ENCODE measurements at places on chromosomes 3 and 15.

- DNase-seq: no peak
Measured at GRCh38 chr3:31022716-31023115, 128.3 kb upstream of the GADL1 start.

DNA sequence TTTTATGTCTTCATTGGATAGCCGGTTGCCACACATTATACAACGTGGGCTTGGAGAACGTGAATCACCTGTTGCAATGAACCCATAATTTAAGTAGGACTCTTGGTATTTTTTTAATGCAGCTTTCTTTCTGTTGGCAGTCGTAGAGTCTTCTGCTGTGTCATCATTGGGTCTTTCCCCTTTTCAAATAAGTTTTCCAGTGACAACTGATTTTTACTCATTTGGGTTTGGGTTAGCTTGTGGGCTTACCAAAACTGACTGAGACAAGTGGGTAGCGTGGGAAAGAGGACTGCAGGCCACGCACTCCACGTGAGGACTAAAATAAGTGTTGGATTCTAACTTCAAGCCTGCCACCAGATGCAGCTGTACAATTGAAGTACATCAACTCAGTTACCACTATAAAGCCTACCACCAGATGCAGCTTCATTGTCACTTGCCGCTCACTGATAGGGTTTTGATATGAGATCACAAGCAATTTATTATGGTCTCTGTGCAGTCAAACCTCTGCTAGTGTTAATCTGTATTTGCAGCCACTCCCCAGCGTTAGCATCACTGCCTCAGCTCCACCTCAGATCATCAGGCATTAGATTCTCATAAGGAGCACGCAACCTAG, 6.4 kb upstream of the CAPN7 start:
- DNase-seq: no peak

- DNase-seq: no peak
Measured at GRCh38 chr15:36666228-36666905, 86.9 kb downstream of the CDIN1 start.

DNA sequence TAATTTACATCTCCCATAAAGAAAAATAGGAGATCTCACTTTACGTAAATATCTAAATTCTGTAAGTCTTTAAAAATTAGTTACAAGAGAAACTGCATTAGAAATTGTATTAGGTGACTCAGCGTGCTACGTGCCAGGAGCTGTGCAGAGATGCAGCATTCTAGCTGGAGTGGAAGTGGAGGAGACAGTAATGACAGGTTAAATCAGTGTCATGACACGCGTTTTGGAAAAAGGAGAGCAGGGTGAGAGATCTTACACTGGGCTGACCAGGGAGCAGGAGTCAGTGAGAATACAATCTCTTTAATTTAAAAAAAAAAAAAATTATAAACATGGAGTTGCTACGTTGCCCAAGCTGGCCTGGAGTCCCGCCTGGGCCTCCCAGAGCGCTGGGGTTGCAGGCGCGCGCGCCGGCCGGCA, 635 bp downstream of the TUBGCP5 start:
- no peak for DNase-seq

DNA sequence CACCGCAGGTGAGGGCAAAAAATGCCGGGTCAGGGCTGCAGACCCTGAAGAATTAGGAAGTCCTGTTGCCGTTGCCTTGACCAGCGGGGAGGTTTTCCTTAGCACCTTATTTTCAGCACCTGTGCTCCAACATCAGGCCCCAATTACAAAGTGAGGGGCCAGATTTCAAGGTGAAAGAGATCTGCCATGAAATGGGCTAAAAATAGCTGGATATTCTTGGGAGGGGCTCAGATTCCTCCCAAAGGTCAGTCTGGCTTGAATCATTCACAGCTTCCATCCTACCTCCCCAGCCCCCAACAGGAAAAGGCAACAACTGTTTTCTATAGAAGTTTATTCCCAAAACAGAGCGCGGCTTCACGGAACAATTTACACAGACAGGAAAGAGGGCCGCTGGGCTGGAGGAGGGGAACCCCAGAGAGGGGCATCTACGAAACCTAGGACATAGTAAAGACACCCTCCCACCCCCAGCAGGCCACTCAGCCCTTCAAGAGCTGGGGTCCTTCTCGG, 941 bp upstream of the SLC26A6 start:
- no peak for DNase-seq

GRCh38 chr3:43503067-43503728, 118.6 kb downstream of the ANO10 start:
- DNase-seq: no peak

- no peak for DNase-seq
Measured at GRCh38 chr15:22866079-22866478, 27.6 kb downstream of the NIPA2 start.

DNA sequence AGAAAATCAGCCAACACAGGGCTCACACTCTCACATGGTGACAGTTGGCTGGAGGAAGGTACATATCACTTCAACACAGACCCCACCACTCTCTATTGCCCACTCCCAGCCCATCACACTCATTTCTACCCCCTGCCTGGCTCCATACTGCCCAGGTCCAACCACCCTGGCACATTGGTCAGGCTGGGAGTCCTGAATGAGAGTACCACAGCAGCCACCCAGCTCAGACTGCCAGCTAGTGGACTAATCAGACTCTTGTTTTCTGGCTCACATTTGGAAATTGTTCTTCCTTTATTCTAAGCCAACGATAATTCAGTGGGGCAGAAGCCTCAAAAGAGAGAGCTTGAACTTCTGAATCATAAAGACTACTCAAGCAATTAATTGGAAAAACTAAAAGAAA, 20.0 kb downstream of the MRPL46 start:
- no peak for DNase-seq

- no peak for DNase-seq
Measured at GRCh38 chr3:86711634-86712033, 279.3 kb downstream of the VGLL3 start.

DNA sequence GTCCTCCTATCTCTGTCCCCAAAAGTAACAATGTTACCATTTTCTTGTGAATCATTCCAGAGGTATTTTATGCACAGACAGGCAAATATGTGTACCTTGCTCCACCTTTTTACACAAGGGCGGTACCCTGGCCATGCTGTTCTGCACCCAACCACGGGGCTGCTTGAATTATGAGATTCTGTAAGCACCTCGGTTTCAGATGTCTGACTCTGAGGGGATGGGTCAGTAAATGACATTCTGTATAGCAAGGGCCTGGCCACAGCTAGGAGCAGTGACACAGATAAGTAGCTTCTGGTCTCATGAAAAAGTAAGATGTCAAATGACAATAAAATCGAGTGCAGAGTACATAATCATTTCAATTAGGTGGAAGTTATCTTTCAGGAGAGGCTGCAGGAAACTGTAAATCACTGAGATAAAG, 30.4 kb upstream of the FLNB start:
- DNase-seq: no peak

- no peak for DNase-seq
Measured at GRCh38 chr3:141076797-141077571, 25.8 kb downstream of the SPSB4 start.

DNA sequence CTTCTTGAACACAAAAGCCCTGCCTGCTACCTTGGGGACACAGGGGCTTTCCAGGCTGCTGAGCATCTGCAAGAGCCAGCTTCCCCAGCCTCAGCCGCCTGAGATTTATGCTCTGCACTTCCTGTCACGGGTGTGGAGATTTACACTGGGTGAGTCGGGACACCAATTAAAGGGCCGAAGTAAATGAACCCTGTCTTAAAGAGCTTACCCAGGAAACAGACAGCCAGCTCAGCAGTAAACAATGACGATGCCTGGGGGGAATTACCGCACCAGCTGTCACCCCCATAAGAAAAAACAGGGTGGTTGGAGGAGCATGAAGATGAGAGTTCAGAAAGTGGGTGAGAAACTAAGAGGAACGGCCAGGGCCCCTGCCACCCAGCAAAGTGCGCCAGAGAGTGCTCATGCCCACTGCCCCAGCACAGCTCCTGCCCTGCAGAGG, 37.5 kb upstream of the IQSEC1 start:
- no peak for DNase-seq

DNA sequence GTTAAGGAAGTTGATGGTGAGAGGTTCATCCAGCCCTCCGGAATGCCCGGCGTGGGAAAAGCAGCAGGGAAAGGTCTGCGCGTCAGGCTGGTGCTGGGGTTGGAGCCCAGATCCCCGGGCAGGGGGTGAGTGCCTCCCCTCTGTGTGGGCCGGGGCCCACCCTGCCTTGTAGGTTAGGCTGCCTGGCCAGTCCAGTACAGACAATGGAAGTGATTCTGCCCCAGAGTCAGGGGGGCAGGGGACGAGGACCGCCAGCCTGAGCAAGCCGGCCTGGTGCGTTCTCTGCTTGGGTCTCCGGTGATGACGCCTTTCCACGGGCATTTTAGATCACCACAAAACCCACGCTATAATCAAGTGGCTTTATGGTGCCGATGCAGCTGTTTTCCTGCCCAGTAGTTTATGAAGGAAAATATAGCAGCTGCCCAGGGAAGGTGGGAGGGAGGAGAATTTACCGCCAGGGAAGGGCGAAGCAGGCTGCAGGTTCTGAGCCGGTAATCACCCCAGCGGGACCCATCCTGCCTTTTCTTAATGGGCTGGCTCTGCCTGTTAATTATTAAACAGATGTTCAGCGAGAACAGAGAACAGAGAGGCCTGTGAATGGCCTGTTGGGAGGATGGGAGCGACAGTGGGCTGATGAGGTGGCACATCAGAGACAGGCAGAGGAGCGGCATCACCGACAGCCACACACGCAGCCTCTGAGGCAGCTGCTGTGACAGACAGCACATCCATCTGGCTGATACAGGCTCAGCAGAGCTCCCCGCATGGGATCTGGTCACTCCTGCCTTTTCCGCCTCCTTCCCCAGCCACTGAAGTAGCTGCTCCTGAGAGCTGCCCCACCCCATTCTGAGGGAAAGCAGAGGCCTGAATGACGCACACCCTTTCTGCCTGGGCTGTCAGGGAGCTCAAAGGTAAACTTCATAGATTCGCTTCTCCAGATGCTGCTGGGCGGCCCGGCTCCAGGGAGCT, 35.2 kb downstream of the BDH1 start:
- DNase-seq: no peak

DNA sequence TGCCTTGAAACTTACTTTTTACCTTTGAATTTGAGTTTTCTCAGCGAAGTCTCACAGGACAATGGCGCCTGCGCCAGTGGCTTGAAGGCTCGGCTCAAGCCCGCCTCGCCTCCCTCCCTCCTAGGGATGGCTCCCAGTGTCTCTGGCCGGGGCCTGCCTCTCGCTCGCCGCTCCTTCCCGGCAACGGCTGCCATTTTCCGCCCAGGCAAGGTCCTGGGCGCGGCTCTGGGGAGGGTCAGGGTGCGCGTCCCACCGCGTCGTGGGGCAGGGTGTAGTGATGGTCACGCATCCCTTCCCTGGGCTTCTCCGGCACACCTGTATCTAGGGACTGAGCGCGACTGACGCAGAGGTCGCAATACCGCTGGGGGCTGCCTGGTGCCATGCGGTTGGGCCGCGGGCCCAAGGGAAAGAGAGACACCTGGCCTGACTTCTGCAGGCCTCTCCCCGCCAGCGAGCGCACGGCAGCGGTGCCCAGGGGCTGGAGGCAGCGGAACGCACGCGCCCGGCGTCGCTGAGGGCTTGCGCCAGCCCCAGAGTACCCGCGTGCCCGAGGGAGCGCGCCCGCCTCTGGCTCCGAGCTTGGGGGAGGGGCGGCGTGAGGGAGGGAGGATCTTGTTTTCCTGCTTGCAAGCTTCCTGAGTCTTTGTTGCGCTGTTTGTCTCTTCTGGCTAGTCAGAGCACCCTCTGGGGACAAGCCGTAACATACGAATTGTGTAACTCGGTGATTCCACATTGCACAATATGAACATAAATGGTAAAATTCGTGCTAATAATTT, 20.7 kb upstream of the FEM1B start:
- peak; percentile 26 for DNase-seq

DNA sequence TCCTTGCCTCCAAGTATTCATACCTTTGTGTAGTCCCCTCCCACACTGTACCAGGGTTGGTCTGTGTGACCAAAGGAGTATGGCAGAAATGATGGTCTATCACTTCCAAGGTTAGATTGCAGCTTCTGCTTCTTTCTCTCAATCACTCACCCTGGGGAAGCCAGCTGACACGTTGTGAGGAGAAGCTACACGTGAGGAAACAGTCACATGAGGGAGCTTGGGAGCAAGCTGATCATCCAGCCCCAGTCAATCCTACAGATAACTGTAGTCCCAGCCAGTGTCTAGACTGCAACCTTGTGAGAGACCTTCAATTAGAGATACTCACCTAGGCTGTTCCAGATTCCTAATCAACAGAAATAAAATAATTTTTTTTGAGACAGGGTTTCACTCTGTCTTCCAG, 6.2 kb upstream of the ZNF774 start:
- no peak for DNase-seq

DNA sequence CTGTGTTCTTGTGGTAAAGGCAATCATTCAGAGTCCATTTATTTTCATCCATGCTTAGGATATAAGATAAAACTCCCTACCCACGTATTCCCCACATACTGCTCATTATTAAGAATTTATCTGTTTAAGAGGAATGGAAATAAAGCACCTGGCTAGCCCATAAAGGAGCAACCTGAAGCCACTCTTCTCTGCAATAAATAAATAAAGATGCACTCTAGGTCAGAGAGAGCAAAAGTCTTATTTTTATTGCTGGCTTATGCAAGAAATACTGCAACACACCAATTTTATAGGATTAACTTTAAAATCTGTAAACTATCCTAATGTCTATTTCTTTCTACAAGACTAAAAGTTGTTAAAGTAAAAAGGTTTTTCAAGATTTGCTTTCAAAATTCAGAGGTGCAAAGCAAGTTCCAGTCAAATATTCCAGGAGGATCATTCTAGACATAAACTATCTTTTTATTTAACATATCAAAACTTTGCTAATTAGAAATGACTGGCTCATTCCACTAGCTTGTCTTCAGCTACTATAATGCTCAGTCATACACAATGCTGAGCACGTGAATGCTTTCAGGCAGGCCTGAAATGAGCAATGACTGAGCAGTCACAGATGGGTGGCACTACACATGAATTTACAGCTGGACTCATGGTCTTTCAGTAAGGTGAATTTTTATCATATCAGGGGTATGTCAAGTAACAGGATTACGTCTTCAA, 7.1 kb downstream of the TJP1 start:
- no peak for DNase-seq

GRCh38 chr3:184016811-184017671, 643 bp downstream of the ABCC5 start:
- peak; percentile 11 for DNase-seq

GRCh38 chr3:14765060-14765400, 53.7 kb upstream of the FGD5 start:
- DNase-seq: no peak

DNA sequence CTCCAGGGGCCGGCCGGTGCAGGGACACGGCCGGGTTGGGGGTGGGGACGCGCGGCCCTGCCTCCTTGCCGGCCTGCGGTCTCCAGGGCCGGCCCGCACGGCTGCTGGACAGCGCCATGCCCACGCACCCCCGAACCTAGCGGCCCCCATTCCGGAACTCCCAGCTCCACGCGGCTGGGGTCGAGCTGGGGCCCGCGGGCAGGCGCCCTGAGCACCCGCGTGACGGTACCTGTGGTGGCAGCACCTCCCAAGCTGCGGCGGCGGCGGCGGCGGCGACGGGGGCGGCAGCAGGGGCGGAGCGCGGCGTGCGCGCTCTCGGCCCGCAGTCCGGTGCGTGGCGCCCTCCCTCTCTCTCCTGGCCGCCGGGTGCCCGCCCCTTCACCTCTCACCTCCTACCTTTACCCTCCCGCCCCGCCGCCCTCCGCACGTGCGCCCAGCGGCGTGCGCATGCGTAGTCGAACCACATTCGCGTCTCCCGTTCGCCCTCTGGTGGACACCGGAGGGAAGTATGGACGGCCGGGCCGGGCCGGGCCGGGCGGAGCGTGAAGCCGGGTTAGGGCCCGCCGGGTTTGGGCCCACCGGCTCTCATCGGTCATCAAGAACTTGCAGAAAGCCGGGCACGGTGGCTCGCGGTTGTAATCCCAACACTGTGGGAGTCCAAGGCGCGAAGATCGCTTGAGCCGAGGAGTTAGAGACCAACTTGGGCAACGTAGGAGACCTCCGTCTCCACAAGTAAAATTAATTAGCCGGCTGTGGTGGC, at the start of gene SCAP:
Gene SCAP (minus strand): TSS at position 372 of the 760 bp plus-strand sequence. CDS start 32,948 bp downstream, outside the sequence.
- peak; percentile 97 for DNase-seq
